ENCODE measurements at places on chromosomes 16 and 17. TPM values are rescaled to one million over a fixed set of nuclear protein-coding genes. Genes with fewer than 3 reads are reported as not detected.

- DNase-seq = peak; percentile 58
These were observed 13.9 kb upstream of the KDM8 start for GRCh38 chr16:27189335-27189972.

GRCh38 chr17:5640726-5641125, 56.4 kb upstream of the NLRP1 start:
- DNase-seq = no peak

DNA sequence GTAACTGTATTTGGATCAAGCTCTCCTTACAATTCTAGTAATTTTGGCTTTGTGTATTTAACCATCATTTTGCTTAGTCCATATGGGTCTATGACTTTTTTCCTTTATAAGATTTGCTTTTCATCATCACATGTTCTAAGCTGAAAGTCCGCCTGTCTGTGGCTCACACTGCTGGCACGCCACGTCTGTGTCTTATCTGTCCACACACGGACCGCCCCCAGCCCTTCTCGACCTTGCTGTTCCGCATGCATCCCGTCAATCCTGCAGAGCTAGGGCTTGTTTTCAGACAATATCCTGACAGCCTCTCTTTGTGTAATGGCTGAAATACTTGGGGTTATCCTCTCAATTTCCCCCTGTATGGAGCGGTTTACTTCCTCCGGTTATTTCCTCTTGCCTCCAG, 8.4 kb upstream of the ALDH3A1 start:
- no peak for DNase-seq

DNA sequence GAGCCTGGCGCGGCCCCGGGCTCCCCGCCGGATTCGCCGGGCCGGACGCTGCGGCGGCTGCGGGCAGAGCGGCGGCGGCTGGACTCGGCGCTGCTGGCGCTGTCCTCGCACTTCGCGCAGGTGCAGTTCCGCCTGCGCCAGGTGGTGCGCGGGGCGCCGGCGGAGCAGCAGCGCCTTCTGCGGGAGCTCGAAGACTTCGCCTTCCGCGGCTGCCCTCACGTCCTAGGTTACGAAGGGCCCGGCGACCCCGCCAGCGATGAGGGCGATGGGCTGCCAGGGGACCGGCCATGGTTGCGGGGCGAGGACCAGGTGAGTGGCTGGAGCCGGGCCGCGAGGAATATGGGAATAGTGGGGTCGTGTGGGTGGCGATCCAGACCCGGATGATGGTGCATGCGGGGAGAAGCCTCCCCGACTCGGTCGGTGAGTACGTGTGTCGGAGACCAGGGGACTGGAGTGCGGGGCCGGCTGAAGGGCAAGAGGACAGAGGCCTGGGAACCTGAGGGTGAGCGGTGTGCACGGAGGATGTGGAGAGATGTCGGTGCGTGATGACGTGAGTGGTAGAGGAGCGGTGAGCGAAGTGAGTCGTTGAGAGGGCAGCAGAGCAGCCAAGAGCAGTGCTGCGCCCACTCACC, 517 bp downstream of the RUNDC1 start:
- peak; percentile 59 for DNase-seq

DNA sequence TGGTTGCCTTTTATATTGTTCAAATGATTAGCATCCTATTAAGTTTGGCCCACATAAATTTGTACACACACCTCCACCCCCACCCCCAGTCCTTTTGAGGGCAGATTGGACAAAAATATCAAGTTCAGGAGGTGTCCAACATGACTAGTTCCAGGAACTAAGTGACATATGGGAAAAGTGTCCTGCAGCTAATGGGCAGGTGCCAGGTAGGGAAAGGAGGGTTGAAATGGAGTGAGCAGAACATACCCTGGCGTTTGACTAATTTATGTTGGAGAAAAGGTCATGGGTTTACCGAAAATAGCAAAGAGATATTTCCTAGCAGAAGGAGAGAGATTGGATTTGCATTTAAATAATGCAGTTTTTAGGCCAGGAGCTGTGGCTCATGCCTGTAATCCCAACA, 4.9 kb downstream of the KCTD2 start:
- DNase-seq = no peak

- DNase-seq = no peak
These were observed 241.0 kb downstream of the GSG1L start for GRCh38 chr16:27822529-27822928.

- DNase-seq = no peak
These were observed 2.3 kb downstream of the ENPP7 start for GRCh38 chr17:79732804-79733691.

DNA sequence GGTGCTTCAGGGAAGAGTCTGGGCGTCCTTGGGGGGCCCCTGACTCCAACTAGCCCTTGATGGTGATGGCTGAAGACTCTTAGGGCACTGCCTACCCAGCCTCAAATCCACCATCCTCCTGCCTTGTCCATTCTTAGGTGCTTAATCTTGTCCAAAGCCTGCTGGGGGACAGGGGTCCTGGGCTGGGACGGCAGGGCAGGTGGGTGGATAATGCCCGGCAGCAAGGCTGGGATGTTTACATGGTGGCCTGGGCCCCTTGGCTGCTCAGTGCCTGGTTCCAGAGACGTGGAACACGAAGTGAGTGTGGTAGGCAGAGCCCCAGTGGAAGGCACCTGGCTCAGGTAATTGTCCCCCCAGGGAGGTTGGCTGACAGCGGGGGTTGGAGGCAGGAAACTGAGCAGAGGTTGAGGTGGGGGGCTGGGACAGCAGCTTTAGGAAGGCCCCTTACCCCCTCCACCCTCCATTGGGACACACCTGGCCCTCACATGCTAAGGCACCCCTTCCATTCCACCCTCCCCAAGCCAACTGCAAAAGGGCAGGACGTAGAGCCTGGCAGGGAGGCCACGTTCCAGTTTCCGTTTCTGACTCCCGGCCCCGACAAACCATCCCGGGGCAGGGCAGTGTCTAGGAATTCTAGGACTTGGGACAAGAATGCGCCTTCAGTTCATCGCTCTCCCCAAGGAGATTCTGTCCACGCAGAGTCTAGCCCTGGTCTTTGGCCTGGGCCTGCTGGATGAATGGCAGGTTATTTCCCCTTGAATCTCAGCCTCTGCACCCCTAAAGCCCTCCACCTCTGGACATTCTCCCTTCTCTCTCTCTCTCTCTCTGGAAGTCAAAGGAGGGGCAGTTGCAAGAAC, 1.9 kb downstream of the FOXJ1 start:
- no peak for DNase-seq

- DNase-seq = peak; percentile 17
These were observed 2.8 kb upstream of the SLFN11 start for GRCh38 chr17:35376245-35376644.

GRCh38 chr16:53457670-53458069, 23.4 kb downstream of the RBL2 start:
- no peak for DNase-seq

ELMO3 gene
- 1.3 TPM for polyA plus RNA-seq

CD7 gene
- 0.67 TPM for polyA plus RNA-seq

CENPX gene
- polyA plus RNA-seq = 30.6 TPM

OR4D1 gene
- polyA plus RNA-seq = not detected

RNF166 gene
- 14.4 TPM for polyA plus RNA-seq

KRTAP4-5 gene
- not detected for polyA plus RNA-seq

RHBDL3 gene
- 2.5 TPM for polyA plus RNA-seq

SLC47A2 gene
- polyA plus RNA-seq = not detected

LDHD gene
- polyA plus RNA-seq = 1.1 TPM

OGFOD3 gene
- 21.1 TPM for polyA plus RNA-seq

AP2B1 gene
- polyA plus RNA-seq = 76.3 TPM

CCL8 gene
- 1.4 TPM for polyA plus RNA-seq

SHISA9 gene
- polyA plus RNA-seq = 0.09 TPM

PIPOX gene
- polyA plus RNA-seq = 0.65 TPM

Data from muscle of back (tissue), 13 donors.